Omental fat pad (tissue), 4 donors: ENCODE measurements at places on chromosomes 5 and 9. TPM values are rescaled to one million over a fixed set of nuclear protein-coding genes. Genes with fewer than 3 reads are reported as not detected.

ACSL6 gene
- 1.0 TPM for total RNA-seq

C8G gene
- total RNA-seq = not detected

SLC6A19 gene
- not detected for total RNA-seq

IL3 gene
- total RNA-seq = not detected

TMEM252 gene
- not detected for total RNA-seq

SPATA31D4 gene
- not detected for total RNA-seq

SELENOP gene
- 1,019 TPM for total RNA-seq

CER1 gene
- not detected for total RNA-seq

IFNA6 gene
- not detected for total RNA-seq

PKD2L2 gene
- not detected for total RNA-seq

RCL1 gene
- 83.9 TPM for total RNA-seq

ADAMTS2 gene
- total RNA-seq = 61.9 TPM
